ENCODE measurements at places on chromosomes 1 and 21.

- no peak for DNase-seq
These were observed 299.0 kb downstream of the USH2A start for GRCh38 chr1:216124192-216124781.

DNA sequence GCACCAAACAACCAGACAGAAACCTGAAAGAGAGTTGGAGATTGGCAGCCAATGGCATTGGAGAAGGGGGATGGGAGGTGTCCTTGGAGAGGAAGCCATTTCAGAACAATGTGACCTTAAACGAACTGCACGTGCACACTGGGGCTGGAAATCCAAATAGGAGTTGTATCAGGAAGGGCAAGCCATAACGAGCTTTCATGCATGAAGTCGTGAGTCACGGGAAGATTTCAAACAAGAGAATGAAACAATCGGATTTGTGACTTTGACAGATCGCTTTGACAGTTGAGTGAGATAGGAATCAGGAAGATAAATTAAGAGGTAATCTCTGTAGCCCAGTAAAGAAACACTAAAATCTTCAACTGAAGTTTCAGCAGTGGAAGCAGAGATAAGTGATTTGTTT, 445.8 kb upstream of the ZP4 start:
- no peak for DNase-seq

DNA sequence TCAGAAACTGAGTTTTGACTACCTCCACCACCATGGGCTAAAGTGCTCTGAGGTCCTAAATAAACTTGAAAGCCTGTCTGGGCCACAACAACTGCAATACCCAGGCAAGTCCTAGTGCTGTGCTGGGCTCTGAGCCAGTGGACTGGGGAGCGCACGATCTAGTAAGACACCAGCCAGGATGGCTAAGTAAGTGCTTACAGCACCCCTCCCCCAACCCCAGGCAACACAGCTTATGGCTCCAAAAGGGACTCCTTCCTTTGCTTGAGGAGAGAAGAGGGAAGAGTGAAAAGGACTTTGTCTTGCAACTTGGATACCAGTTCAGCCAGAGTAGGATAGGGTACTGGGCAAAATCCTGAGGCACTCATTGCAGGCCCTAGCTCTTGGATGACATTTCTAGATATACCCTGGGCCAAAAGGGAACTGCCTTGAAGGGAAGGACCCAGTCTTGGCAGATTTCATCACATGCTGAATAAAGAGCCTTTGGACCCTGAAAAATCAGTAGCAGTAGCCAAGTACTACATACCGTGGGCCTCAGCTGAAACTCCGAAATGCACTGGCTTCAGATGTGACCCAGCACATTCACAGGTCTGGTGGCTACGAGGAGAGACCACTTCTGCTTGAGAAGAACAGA, 1.6 kb downstream of the C1orf105 start:
- no peak for DNase-seq

- no peak for DNase-seq
These were observed 846 bp downstream of the HMGB4 start for GRCh38 chr1:33864460-33865389.

DNA sequence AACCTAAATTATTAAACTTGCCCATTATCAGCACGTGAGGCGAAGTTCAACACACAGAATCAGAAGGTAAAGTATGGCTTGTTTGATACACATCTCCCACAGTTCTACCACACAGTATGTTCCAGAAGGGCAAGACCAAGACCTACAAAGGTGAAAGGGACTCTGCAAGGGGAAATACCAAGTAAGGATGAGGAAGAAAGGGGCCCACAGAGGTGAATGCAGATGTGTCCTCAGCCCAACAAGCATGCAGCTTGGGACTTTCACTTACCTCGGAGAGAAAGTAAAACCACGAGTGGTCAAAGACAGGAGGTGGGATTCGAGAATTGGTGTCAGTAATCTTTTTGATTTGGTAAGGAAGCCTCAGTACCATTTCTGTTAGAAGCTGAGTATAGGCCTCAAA, 85.8 kb downstream of the UBR4 start:
- DNase-seq, result no peak

DNA sequence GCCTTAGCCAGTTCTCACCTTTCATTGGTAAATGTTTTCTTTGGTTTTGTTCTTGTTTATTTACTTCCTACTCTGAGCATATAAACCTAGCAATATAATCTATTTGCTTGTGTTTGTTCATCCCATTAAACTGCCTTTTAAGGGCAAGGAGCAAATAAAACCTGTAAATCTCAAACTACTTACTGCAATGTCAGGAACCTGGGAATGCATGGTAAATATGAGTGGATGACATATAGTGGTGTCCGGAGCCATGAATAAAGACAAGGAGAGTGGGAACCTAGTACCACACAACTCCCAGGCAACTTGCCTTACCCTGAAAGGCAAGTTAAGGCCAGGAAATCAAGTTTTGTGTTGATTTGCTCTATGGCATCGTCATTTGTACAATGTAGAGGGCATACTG, 1133.7 kb upstream of the NCAM2 start:
- no peak for DNase-seq

- DNase-seq, result no peak
These were observed 160.7 kb downstream of the LEPR start for GRCh38 chr1:65581119-65581518.

- no peak for DNase-seq
These were observed 23.2 kb upstream of the CNIH3 start for GRCh38 chr1:224592636-224593582.

- DNase-seq, result no peak
These were observed 130.4 kb upstream of the DNAH14 start for GRCh38 chr1:224799083-224799482.

DNA sequence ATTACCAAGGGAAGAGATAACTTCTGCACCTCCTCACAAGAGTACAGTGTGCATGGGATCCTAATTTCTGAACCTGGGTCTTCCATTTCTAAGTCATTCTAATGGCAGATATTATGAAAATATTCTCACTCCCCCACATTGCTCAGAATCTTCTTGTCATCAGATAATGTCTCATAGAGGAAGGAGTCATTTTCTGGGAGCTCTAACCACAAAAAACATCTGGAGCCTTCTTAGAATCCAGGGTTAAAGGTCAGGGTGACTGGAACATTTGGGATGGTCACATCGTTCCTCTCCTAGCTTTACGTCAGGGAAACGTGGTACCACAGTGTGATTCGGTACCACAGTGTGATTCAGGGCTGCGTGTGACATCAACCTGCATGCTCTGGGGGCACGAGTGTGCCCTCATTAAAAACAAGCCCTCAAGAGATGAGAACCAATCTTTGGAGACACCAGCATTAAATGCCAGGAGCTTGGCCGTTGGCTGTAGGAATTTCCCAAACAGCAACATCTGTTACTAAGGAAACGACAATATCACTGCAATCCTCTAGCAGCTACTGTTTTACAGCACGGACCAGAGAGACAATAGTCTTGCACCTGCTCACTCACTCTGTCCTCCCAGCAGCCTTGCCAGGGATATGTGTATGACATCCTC, 179.1 kb downstream of the PSMG1 start:
- DNase-seq, result no peak

- no peak for DNase-seq
These were observed 86.4 kb upstream of the SPATA6 start for GRCh38 chr1:48558366-48558765.

GRCh38 chr1:11788549-11789053, 17.2 kb downstream of the MTHFR start:
- no peak for DNase-seq

DNA sequence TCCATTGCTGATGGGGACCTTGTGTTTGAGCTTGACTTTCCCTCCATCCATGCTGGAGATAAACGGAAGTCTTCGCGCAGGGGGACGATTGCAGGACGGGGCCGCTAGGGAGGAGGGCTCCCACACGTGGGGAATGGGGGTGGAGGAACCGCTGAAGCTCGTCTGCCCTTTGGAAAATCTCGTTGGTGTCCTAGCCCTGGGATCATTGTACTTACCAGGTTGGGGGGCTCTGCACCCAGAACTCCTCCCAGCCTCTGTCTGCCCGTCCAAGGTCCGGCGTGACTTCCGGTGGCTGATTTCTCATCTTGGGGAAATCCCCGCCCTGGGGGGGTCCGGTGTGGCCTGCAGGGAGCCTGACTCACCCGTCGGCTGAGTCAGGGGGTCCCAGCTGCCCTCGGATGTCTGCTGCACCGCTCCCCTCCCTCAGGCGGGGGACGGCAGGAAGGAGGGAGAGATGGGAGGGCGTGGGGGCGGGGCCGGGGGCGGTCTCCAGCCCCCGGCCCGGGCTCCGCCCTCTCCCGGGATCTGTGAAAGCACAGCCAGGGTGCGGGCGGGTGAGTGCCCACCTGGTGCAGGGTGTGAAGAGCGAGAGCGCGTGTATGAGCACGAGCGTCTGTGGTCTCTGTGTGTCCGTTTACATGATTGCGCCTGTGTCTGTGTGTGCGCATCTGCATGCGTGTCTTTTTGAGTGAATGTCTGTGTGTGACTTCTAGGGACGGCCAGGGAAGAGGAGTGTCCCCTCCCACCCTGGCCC, 35.8 kb downstream of the PIK3CD start:
- peak; percentile 42 for DNase-seq

- DNase-seq, result no peak
These were observed at the start of gene RIMKLA for GRCh38 chr1:42380586-42381279. Gene RIMKLA (plus strand): TSS chr1:42380792. CDS start chr1:42380935, 143 bp downstream.

- peak; percentile 40 for DNase-seq
These were observed 36.6 kb upstream of the OPRD1 start for GRCh38 chr1:28775121-28775942.

GRCh38 chr1:64898107-64898861, 68.1 kb downstream of the JAK1 start:
- no peak for DNase-seq

DNA sequence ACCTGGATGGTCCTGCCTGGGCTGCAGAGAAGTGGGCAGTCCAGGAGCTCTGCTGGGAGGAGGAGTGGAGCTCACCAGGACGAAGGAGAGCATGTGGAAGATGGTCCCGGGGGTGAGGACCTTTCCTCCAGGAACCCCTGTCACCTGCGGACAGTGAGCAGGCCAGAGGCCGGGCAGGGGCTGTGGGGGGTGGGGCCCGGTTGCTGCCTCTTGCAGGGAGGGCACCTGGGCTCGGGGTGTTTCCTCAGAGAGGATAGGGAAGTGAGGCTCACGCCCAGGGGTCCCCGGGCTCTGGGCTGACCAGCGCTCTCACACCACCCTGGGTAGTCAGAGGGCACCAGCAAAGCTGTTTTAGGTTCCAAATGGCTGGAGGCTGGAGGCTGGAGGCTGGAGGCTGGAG, 22.7 kb upstream of the PEX10 start:
- DNase-seq, result no peak

DNA sequence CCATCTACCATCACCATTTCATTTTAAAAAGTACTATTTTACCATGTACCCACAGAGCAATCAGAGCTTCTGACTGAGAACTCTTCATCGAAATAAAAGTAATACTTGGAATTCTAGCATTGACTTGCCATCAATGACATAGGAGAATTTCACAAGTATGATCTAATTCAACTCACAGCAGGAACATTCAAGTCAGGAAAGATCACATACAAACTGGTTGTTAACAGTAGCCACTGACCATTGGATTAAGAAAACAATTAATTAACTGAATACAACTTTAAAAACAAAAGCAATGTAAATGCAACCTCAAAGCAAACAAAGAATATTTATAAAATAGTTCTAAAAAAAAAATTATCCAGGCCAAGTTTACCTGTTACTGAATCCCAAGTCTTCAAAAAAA, 18.8 kb downstream of the RNF115 start:
- no peak for DNase-seq

DNA sequence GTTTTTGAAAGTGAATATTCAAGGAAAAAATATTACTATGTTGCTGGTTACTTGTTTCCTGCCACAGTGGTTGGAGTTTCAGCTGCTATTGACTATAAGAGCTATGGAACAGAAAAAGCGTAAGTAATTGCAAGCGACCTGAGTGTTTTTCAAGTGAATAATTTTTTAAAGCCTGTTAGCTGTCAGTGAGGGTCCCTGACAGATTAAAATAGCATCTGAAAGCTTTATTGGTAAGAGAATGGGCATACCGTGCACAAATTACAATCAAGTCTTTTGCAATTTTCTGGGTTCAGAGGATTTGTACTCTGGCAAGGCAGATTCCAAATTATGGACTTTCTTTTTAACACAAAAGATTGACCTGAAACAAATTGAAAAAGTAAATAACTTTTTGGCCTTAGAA, 169.7 kb downstream of the ADGRL2 start:
- no peak for DNase-seq

DNA sequence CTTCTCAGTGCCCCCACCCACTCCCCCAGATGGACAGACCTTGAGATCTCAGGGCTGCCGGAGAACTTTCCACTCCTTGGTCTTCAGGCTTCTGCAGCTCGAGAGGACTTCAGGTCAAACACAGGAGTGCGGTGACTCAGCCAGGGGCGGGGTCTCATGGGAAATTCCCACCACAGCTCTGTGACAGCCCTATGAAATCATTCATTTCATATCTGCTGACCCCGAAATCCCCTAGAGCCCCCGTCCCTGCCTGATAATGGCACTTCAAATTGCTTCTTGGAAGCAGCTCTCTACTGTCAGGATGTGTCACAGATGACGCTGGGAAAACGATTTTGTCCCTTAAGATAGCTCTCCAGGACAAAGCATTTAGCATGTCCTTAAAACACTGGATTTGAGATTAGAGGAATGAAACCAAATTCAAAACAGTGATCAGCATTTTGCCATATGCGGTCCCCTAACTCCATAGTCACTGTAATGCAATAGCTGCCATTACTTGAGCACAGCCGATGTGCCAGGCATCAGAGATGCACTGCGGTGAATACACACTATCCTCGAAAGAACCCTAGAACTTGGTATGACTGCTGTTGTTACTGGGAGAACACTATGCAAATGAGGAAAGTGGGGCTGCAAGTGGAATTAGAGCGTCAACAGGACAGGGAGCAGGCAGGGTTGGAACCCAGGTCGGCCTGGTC, at the start of gene TNFRSF9:
TSS of gene TNFRSF9 (minus strand) at position 95 of the 692 bp plus-strand sequence. CDS start 845 bp downstream, outside the sequence.
- peak; percentile 23 for DNase-seq

GRCh38 chr21:33374450-33375096, 28.6 kb upstream of the IFNGR2 start:
- DNase-seq, result no peak

DNA sequence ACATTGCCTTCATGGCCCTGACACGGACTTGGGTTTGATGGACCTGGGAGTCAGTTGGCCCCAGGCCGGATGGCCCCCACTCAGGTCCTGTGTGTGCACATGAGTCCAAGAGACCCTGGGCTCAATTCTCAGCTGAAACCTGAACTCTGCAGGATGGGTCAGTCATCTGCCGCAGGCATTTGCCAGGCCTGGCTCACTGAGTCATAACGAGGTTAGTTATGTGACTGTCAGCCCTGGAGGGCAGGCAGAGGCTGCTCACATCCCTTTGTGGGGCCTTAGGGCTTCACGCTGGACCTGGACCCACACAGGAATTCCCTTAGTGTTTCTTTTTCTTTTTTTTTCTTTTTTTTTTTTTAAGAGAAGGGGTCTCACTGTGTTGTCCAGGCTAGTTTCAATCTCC, 46.5 kb downstream of the PSMG1 start:
- no peak for DNase-seq

DNA sequence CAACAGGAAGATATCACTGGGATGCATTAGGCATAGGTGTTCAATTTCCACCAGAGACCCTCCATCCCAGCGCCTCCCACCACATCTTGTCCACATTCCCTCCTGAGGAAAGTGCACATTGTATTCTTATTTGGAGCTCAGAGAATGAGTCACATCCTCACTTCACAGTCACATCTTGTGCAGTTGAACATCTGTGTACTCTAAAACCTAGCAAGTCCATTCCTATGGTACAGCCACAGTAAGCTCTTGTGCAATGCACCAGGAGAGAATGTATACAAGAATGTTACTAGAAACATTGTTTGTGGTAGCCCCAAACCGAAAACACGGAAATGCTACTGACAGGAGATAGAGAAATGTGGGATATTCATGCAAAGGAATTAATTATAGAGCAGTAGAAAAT, 1.6 kb upstream of the KDF1 start:
- DNase-seq, result no peak

- DNase-seq, result no peak
These were observed 3.4 kb downstream of the SYT2 start for GRCh38 chr1:202706851-202707250.

Data from stimulated activated CD4-positive, alpha-beta T cell treated with anti-CD3 and anti-CD28 coated beads, Interleukin-15, amount 100 ng/mL, for 1 hour (primary cell).